ENCODE measurements at places on chromosomes 1 and 21.

DNA sequence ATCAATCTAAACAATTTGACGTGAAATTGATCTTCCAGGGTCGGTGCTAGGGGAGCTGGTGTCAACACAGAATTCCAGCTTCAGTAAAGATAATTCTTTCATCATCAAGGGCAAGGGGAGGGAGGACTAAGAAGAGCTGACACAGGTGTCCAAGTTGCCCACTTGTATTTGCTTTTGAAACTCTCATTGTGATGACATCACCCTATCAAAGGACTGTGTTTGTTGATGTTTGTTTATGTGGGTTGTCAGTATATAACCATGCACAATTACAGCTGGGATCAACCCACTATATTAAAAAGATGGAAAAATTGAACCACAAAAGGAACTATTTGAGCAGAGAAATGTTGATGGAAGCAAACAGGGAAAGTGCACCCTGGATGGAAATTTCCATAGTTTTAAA lies 48.8 kb downstream of the ZC3H11B start:
- no peak for DNase-seq

GRCh38 chr1:163426505-163427251 lies 104.9 kb downstream of the NUF2 start:
- DNase-seq: no peak

GRCh38 chr1:164716992-164717703 lies 158.2 kb downstream of the PBX1 start:
- no peak for DNase-seq

DNA sequence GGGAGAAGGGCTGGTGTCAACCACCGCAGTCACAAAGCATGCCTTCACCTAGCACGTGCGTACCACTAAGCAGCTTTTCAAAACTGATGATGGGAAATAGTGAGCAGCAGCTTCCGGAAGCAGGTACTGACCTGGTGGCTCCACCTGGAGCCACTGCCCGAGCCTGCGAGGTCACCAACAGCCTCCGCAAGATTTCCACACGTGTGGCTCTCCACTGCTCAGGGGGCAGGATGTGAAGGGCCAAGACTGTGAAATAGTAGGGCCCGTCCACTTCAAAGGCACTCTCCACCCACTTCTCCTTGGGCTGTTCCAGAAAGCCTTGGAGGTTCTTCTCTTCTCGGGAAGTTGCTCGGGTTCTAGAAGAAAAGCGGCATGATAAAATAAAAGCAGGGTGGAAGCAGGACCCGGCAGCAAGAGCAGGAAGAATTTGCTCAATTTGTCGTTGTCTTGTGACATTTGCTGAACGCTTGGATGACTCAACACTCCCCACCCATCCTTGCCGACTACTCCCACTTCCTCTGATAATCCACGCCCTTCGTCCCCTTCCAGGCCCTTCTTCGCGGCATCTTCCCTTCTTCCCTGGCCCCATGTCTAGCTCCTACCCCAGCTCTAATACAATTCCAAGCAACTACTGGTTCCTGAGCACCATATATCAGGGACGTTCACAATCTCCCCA lies 124.9 kb upstream of the IFFO2 start:
- DNase-seq: no peak

DNA sequence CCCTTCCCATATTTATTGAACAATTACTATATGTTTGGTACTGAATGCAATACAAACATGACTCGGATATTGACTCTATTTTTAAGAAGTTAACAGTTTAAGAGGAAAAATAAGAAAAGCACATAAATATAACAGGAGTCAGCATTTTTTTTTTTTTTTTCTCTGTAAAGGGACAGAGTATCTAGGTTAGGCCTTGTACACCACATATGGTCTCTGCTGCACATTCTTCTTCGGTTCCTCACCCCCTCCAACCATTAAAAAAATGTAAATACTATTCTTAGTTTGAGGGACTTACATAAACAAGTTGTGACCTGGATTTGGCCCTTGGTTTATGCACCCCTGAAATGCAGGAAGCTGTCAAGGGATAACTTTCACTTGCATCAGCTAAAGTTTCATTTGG lies 40.4 kb downstream of the PHC2 start:
- no peak for DNase-seq

- no peak for DNase-seq
Measured at GRCh38 chr1:95553595-95553994, 319.6 kb downstream of the RWDD3 start.

DNA sequence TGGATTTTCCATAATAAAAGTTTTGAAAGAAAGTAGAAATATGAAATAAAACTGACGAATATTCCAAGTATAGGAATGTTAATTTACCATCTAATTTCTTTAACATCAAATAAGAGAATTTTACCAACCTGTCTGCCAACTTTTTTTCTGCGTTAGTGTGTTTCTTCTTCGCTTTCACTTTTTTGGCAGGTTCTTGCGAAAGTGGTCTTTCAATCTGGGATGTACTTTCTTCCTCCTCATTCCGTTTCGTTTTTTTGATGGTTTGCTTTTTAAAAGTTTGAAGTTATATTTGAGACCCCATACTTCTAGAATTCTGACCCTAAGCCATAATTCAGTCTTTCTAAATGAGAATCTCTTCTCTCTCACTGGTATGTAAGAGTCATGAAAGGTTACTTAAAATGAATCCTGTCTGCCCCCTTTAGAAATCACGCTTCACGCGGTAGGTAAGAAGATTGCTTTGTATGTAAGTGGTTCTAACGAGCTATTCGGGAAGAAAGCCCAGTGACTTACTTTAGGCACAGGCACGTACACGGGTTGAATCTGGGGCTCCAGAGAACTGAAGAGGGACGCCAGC lies 580 bp downstream of the RBM34 start:
- DNase-seq: no peak

GRCh38 chr1:221762121-221762520 lies 20.2 kb upstream of the DUSP10 start:
- no peak for DNase-seq

DNA sequence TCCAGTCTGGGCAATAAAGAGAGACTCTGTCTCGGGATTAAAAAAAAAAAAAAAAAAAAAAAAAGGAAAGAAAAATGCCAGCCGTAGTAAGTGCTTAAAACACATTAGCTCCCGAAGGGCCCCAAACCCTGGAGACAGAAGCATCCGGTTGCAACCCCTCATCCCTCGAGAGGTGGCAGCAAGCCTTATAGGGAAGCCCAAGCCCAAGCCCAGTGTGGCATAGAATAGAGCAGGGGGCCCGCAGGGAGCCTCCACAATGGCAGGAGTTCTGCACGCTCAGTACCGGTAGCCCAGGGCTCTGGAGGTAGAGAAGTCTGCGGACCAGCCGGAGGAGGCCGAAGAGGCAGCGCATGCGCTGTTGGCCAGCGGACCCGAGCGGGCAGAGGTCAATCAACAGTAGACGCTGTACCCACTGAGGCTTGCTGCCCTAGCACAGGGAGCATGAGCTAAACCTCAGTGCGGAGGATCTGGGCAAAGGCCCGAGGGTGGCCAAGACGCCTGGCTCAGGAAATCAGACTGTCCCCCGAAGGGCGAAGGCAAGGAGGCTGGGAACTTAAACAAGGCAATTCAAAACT lies 34.1 kb upstream of the C1orf198 start:
- DNase-seq: no peak

DNA sequence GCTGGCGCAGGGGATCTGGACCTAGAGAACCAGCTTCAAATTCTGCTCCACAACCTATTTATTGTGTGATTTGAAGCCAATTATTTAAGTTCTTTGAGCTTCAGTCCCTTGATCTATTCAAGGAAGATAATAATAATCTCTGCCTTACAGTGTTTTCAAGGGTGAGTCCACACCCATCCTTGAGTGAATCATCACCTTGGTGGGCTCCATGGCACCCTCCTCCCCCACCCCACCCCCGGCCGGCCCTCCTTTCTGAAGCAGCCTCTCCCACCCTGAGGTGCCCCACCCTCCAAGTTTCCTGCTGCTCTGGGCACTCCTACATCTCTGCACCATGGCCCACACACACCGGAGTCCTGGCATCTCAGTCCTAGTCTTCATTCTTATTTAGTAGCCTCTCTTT lies 38.3 kb downstream of the TCP10L start:
- no peak for DNase-seq

GRCh38 chr1:237003516-237003915 lies 725 bp downstream of the MT1HL1 start:
- DNase-seq: no peak

DNA sequence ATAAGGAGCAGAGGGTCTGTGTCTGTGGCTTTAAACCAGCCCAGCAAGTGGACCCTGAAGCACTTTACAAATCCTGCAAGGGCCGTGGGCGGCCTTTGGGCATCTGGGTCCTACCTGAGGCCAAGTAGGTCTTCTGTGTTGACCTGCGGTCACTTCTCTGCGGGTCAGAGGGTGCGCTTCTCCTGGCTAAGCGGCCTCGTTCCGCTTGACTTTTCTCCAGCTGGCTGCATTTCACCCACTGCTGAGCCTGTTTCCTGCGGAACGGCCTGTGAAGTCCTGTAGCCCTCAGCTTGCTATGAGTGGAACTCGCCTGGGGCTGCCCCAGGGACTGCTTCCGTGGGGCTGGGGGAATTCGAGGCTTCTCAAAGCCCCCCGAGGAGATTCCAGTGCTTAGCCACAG lies 43.3 kb downstream of the SLC37A1 start:
- no peak for DNase-seq

GRCh38 chr1:22611530-22611947 lies 24.9 kb upstream of the C1QA start:
- no peak for DNase-seq

GRCh38 chr1:177753655-177754054 lies 216.2 kb downstream of the SEC16B start:
- peak; percentile 32 for DNase-seq

GRCh38 chr1:51504806-51505525 lies 14.1 kb downstream of the EPS15 start:
- no peak for DNase-seq

GRCh38 chr1:17359808-17360207 lies 12.2 kb upstream of the PADI6 start:
- no peak for DNase-seq

- DNase-seq: no peak
Measured at GRCh38 chr1:206010060-206010459, 6.9 kb upstream of the RAB7B start.

GRCh38 chr1:66275601-66276023 lies 258.3 kb upstream of the SGIP1 start:
- DNase-seq: peak; percentile 39

GRCh38 chr21:21973806-21974205 lies 975.6 kb downstream of the NCAM2 start:
- DNase-seq: no peak

GRCh38 chr1:192252776-192253175 lies 64.0 kb upstream of the RGS21 start:
- DNase-seq: no peak

GRCh38 chr1:63454269-63454668 lies 68.8 kb downstream of the ITGB3BP start:
- DNase-seq: no peak

DNA sequence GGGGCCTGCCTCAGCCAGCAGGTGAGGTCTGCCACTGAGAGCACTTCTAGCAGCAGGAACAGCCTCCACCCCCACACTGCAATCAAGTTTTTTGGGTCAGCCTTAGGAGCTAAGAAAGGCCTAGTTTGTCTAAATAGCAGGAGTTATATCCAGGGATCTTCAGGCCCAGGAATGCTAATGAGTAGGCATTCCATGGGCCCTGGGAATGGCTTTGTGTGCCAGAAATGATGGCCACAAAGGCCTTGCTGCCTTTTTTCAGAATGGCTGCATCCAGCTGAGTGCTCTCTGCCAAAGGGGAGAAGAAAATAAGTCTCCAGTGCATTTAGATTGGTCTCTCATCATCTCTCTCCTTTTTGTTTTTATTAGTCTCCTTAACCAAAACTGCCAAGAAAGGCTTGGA lies 2.8 kb downstream of the MRTO4 start:
- no peak for DNase-seq

- DNase-seq: no peak
Measured at GRCh38 chr1:38455829-38456530, 403.6 kb downstream of the RRAGC start.

DNA sequence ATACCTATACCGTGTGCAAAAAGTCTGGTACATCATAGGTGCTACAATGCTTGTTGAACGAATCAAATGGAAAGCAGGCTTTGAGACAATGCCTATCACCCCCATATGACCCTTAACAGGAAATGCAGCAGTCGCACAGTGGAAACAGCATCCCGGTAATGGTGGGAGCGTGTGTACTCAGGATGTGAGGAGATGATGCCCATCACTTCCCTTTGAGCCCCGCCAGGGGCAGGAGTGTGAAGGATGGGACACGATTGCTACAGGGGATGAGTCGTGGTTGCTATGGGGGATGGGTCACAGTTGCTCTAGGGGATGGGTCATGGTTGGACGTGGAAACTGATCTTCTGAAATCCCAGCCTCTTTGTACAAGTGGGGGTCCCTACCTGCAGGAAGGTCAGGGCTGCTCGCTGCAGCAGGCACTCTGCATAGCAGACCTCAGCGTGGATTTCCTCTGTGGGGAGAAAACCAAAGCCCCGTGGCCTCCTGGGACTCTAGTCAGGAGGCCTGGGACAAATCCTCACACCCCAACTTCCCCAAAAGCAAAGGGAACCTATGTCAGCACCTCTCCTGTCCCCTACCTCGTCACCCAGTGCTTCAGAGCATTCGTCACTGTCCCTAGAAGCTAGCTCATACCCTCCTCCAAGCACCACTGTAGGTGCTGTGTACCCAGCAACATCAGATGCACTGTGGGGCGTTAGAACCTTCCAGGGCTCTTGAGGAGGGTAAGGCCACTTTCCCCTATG lies 19.3 kb downstream of the TTC39A start:
- DNase-seq: no peak

DNA sequence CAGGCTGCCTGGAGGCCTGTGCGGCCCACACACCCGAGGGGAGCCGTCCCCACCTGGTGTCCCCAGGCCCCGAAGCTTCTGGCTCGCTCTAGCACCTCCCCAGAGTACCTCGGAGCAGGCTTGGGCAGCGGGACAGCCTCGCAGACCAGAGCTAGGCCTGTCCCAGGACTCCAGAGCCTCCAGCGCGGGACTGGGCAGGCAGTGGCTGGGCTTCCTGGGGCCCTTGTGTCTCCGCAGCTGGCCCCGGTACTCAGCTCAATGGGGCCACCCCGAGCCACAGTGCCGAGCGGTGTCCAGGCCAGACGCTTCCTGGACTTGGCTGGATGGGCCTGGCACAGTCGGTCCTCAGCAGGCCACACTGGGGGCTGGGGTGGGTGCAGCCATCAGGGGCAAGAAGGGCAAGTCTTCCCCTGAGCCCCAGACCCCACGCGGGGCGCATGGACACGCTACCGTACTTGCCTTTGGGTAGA lies 4.9 kb downstream of the SCNN1D start:
- DNase-seq: no peak

DNA sequence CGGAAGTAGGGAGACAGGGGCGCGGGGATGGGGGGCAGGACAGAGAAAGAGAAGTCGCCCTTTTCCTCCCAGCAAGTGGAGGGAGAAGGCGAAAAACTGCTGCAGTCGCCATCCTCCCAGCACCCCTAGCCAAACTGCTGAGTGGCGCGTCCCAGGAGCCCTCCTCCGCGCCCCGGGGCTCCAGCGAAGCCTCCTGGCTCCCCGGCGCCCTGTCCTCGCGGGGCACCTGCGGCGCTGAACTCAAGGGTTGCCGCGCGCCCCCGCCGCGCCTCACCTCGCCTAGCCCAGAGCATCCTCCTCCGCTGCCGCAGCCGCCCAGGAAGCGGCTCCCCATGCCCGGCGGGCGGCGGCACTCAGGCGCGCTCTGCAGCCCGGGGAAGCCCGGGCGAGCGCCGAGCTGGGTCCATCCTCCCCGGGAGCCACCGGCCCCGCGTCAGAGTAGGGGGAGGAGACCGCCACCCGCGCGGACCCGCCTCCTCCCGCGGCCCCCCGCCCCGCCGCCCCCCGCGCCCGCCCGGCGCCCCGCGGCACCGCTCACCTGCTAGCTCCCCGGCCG lies at the start of gene DAB1:
Gene DAB1 (minus strand): TSS at position 405 of the 556 bp plus-strand sequence. CDS start 133,030 bp downstream, outside the sequence.
- DNase-seq: peak; percentile 20
